DND-41 (cell line): ENCODE measurements at places on chromosomes 12 and 14.

GRCh38 chr12:113689047-113689610, 217.5 kb upstream of the LHX5 start:
- no peak for DNase-seq

DNA sequence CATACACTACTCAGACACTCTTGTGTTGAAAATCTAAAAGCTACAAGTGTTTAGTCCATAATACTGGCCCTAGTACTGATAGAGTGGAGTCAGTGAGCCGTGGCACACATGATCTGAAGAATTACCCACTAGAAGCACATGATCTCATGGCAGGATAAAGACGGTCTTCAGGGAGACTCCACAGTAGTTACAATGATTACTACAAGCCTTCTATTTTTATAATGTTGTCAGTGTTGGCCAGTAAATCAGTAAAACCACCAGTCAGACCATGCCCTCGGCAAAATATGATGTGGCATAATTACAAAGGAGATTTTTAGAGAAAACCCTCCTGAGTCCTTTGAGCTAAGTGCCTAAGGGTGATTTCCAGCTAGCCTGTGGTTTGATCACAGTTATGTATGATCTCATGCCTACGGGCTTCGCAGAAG, 114.9 kb downstream of the PDZRN4 start:
- DNase-seq = no peak

DNA sequence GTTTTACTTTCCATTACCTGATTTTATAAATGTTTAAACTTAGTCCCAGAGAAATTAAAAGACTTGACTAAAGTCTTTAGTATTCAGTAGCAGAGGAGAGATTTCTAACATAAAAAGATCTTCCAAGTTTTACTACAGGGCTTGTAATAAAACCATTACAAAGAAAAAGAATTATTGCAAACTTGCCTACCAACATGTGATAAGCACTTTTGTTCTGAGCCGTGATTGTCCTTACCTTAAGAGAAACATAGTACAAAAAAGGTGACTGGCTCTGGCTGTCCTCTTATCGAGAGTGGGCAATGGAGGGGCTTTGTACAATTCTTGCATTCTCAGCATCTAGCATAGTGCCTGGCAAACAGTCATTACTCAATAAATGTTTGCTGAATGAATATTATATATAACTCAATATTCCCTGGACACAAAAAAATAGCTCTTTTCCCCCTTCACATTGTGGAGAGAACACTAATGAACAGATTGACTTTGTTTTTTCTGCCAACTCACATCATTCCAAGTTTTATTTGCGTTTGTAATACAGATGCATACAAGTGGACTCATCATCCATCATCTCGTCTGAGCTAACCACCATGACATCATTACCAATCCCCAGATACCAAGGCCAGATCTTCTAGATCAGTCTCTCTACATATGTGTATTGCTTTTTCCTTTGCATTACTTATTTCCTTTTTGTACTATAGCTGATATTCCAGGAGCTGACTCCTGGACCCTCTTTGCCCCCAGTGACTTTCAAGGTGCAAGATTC, 192.8 kb upstream of the EEA1 start:
- no peak for DNase-seq

GRCh38 chr12:47705229-47705565, 633 bp downstream of the RPAP3 start:
- DNase-seq = no peak

DNA sequence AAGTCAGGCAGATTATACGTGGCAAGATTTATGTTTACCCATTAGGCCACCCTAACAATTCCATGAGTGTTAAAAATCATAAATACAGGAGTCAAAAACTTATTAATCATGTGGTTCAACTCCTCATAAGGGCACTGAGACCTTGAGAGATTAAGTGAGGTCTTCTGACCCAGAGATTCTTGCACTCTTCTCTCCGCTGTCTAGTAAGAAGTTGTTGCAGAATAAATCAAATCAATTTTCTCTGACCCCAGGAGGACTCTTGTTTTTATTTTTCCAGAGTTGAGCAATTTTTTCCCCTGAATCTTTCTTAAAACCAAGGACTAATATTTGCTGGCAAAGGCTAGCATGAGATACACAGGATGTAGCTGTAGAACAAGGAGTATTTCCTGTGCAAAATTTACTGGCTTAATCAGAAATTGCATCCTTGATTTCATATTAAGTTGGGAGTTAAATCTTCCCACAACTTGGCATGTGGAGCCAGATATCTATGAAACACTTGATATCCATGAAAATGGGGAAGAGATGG, 90.9 kb upstream of the PTHLH start:
- no peak for DNase-seq

DNA sequence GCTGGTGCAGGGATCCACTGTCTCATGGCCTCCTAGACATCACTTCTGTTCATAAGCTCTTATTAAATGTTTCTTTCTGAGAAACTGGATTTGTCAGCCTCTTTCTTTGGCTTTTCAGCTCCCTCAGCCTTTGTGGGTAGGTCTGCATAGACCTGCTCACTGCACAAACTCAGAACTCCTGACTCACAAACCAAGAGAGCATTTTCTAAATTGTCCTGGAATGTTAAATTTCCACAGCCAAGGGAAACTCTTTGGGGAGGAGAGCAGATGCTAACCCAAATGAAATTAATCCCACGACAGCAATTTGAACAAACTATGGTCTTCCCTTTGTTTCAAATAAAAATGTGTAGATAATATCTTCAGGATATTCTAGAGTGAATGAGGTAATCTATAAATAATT, 19.5 kb upstream of the CERS5 start:
- no peak for DNase-seq

- no peak for DNase-seq
Observed at GRCh38 chr12:11885261-11886038, 185.3 kb upstream of the BCL2L14 start.

- no peak for DNase-seq
Observed at GRCh38 chr14:60757567-60758002, 23.0 kb downstream of the MNAT1 start.

DNA sequence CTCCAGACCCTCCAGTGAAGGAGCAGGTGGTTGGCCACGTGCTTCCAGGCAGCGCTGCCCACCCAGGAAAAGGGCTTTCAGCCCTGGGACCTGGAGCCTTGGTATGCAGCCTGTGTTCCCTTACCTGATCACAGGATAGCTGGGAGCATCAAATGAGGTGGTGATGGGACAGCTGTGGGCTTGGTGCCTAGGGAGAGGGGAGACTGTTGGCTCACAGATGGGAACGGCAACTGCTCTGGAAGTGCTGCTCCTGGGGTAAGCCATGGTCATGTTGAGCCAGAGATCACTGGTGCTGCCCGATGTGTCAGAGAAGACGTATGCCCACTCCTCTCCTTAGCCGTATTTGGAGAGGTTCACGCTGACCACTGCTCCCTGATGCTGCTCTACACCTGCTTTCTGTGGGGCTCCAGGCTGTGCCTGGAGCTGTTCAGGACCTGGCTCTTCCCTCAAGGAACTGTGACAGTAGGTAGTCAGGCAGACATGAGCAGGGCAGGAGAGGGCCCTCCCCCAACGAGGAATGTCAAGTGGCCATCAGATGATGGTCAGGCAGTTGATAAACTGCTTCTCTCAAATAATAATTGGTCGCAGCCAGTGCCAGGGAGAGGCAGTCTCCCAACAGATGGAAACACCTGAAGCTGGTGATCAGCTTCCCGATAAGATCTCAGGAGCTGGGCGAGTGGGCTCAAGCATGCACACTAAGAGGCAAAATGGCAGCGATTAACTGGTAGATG, 2.8 kb upstream of the CYP46A1 start:
- DNase-seq = no peak

DNA sequence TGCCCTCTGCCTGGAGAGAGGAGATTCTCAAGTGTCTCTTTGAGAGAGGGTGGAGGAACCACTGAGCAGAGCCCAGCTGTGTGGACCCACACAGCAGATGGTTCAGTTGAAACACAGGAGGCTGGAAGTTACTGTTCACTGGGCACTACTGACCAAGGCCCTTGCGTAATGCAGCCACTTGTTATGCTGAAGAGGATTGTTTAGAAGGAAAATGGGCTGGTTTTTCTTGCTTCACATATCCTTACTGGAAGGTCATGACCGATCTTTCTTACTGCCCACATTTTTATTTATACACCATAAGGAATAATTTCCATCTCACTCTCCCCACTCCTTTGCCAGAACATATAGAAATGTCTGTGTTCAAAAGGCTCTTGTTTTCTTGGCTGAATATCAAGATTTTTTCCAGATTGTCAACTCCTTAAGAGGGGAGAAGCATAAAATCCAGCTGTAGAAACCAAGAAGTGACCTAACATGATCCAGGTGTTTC, 375.1 kb upstream of the DDHD1 start:
- DNase-seq = no peak

DNA sequence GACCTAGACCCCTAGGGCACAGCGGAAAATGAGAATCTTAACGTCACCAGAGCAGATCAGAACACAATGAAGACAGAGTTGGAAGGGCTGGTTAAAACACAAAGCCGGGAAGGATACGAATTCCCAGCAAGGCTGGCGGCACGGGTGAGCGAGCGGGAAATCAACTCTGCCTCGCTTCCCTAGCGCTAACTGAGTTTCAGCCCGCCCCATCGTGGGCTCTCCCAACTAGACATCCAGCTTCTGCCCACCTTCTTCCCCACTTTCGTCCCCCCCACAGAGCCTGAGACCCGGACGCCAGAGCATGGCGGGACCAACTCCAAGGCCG, 377 bp downstream of the CCNT1 start:
- DNase-seq = no peak

DNA sequence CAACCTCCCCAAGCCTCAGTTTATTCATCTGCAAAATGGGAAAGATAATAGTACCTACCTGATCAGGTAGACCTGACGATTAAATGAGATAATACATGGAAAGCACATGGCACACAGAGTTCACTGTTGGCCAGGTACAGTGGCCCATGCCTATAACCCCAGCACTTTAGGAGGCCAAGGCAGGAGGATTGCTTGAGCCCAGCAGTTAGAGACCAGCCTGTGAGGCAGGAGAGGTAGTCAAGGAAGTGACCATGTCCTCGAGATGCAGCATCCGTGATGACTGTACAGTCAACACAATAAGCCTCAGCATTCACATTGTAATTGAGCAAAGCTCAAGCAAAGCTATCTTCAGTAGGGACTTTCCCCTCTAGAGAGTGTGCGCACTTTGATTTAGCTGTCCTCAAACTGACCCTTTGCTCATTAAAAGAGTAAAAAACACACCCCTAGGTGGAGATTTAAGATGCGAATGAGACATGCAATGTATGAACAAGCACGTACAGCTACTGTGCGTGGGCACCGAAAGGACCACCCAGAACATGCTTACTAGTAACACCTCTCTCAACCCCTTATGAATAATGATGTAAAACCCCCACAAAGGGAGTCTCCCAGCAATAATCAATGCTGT, 9.9 kb downstream of the ISCU start:
- no peak for DNase-seq

DNA sequence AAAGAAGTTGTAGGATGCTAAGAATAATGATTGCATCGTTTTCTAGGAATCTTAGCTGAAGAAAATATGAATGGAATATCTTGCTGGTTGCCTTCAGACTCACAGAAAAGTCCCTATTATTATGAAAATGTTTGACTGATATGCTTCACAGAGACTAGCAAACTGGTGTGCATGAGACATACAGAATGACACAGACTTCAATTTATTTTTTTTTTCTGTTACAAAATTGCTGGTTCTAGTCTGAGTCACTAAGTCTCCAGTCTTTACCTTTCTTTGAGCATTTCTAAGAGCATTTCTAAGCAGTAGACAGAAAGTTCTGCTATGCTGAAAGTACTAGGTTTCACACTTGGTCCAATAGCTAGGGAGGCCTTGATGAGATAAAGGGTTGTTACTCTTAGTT, 377.6 kb upstream of the ATP2B1 start:
- no peak for DNase-seq

GRCh38 chr12:12381982-12382381, 25.1 kb downstream of the BORCS5 start:
- DNase-seq = no peak

DNA sequence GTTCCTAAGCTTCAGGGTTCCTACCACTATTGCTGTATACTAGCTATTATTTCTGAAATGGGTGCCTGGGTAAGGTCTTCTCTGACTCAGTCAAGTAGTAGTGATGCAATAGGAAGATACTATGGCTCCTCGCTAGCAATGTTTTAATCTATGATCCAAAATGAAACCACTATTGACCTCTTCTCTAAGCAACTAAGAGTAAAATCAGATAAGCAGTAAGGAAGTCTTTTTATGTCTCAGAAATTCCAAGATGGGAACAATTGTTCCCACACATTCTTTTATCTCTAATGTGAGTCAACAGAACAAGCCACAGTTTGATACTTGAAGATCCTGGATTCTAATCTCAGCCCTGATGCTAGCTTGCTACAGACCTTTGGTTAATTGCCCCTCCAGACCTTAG, 45.1 kb downstream of the AREL1 start:
- no peak for DNase-seq

DNA sequence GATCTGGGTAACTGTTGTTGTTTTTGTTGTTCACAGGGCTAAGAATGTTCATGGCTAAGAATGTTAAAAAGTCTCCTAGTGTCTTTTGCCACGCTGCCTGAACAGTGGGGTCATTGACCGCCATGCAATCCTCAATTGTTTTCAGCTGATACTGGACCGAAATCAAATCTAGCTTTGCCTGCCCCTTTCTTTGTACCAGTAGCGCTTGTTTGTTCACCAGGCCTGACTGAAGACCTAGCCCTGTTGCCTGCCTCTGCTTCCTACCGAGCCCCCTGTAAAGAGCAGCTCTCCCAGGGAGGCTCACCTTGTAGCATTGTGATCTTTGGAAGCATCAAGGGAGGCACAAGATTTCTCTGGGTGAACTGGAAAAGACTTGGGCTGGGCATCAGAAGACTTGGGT, 6.7 kb downstream of the PSEN1 start:
- no peak for DNase-seq

GRCh38 chr14:23577004-23577681, 1.4 kb downstream of the JPH4 start:
- DNase-seq = no peak

GRCh38 chr12:2019126-2019525, 14.9 kb upstream of the DCP1B start:
- DNase-seq = no peak

DNA sequence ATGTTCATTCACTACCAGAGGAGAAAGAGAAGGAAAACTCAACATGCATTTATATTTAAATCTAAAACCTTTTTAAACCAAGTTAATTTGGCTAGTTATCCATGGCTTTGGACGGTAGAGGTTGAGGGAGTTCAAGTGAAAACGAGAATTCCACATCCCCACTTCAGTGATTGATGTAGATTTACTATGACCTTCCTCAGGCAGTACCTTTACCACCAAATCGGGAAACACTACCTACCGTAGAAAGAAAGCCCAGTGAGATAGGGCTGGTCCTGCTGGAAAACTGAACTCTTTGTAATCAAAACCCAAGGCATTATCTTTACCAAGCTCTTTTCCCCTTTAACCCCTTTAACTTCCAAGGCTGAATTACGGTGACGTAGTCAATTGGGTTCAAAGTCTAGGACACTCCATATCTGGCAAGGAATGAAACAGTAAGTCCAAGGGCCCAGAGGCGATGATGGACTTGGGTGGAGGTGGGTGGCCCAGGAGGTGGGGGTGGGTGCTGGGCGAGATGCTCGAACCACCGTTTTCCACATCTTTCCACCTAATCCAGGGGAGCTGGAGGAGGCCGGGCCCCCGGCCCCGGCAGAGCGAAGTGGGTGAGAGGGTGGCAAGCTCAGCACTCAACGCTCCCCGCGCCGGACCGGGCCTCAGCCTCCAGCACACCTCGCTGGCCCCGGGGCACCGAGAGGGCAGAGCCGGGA, 618 bp downstream of the SEC23A start:
- DNase-seq = no peak
